ENCODE measurements at places on chromosomes 11 and 22. TPM values are rescaled to one million over a fixed set of nuclear protein-coding genes. Genes with fewer than 3 reads are reported as not detected.

DNA sequence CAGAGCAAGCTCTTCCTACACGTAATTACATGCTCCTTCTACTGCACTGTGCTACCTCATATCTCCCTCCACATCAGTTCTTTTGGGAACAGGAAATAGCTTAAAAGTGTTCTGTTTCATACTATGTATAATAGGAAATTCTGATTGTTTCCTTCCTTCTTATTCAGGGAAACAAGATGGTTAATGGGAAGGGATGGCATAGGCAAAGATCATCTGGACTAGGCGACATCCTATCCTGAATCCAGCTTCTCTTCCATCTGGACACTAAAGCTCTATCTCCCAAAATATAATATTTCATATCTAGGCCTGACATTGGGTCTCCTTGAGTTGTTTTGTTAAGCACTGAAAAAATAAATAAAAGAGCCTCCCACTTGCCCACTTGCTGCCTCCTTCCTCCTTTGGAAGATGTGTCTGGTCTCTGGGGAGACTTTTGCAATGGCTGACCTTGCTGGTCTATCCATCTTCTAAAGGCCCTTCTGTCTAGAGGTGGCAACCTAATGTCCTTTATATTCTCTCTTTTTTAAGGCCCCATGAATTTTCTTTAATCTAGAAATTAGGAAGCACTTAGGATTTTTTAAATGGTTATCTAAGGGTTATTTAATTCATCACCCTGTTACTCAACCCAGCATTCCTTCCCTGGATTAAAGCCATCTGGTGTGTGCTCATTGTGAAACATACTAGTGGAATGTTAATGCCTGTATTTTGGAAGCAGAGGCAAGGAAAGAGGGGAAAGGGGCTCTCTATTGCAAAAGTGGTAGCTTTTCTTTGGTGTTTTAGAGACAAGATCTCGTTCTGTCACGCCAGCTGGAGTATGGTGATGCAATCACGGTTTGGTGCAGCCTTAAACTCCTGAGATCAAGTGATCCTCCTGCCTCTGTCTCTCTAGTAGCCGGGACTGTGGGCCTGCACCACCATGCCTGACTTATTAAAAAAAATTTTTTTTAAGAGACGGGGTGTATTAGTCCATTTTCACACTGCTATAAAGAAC, 20.6 kb downstream of the CLMP start:
- no peak for DNase-seq

GRCh38 chr22:44024288-44024921, at the start of gene PARVB:
PARVB (plus strand) TSS chr22:44024302; CDS start chr22:44024340, 38 bp downstream.
- DNase-seq = peak; percentile 23

ALKBH3 gene
- 37.9 TPM for total RNA-seq

- no peak for DNase-seq
These were observed 149.7 kb upstream of the SEZ6L start for GRCh38 chr22:26019596-26019995.

GRCh38 chr11:12853652-12854296, 155.3 kb upstream of the RASSF10 start:
- peak; percentile 70 for DNase-seq

All from K562 (cell line).